ENCODE measurements at places on chromosomes 4 and X.

GRCh38 chr4:13538427-13538973 lies 5.8 kb downstream of the NKX3-2 start:
- no peak for DNase-seq

DNA sequence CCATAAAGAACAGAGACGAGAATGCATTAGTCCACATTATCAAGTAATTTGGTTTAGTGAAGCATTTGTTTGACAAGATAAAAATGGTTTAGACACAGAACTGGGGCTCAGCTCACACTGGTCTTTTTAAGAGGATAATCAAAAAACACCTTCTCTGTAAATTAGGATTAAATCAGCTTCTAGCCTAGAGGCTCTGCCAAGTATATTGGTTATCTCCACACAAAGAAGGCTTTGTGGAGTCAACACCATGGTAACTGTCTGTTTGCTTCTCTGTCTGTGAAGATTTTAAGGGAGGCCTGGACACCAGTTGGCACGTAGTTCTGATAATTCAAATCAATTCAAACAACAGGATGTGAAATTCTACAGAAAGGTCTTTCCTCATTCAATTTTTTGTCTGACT lies 687.0 kb downstream of the DMD start:
- no peak for DNase-seq

DNA sequence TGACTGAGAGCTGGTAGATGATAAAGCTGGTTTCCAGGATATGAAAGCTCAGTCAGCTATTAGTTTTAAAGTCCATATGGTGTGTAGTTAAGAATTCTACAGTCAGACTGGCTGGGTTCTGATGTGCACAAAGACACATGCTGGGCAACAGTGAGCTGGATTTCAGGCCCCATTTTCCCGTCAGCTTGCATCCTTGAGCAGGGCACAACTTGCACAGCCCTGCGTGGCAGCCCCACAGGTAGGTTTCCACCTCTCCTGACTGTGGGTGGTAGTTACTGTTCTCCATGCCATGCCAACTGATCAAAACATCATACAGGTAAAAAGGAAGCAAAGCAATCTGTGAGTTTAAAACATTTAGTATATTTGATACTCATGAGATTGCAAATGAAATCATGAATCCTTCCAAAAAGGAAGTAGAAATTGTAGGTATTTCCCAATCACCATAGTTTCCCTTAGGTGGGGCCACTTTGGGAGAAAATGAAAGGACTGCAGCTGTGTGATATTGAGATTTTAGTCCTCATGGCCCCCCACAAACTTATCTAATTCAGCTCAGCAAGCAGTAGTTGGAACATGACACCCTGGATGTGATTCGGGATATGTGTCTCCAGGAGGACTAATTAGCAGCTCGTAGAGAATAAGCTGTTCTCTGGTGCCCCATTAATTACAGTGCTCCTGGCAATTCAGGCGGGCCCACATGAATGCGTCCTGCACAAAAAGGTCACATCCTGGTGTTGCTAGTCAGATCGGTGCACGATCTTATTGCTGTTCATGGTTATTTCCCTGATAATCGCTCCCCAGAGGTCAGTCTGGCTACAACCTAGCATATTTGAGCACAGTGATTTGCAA lies 42.4 kb upstream of the NOCT start:
- DNase-seq: no peak

- DNase-seq: no peak
These were observed 710.7 kb downstream of the STPG2 start for GRCh38 chr4:97432551-97432950.

GRCh38 chrX:146424422-146424821 lies 385.1 kb upstream of the CXorf51B start:
- no peak for DNase-seq

DNA sequence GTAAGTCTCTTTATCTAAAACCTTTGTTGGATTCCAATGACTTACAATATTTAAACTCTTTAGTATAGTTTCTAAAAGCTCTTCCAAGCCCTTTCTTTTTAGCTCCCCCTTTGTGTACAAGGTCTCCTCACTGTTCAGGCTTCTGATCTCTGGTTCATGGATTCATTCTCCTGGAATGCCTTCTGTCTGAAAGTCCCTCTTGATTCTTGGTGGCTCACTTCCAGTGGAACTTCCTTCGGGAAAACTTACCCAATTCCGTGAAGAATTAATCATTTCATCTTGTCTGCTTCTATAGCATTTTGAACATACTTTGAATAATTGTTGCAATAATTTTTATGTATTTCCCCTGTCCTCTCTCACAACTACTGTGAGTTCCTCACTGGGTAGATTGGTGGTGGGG lies 3.6 kb downstream of the ARHGAP24 start:
- no peak for DNase-seq

- DNase-seq: no peak
These were observed 58.6 kb downstream of the ELOVL6 start for GRCh38 chr4:110139815-110140214.

GRCh38 chr4:182583703-182584415 lies 333.3 kb downstream of the DCTD start:
- DNase-seq: no peak

GRCh38 chr4:47499700-47500099 lies 14.6 kb downstream of the ATP10D start:
- DNase-seq: peak; percentile 15

DNA sequence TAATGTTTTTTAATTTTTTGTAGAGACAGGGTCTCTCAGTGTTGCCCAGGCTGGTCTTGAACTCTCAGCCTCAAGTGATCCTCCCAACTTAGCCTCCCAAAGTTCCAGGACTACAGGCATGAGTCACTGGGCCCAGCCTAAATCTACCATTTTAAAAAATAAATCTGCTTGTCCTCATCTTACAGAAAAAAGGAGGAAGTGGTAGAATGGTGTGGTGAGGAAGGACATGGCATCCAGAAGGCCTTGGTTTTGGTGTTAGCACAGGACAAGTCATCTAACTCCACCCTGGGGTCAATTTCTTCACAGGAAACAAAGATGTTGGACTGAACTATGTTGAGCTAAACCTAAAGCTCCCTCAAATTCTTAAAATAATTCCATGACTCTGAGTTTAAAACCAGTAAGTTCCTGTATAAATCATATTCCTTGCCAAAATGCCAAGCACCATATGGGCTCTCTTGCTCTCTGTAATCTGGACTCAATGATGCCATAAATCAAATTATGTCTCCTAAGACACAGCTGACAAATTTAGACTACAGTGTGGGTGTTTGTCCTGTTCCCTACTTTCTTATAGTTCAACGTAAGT lies 253.9 kb upstream of the NOCT start:
- DNase-seq: no peak

DNA sequence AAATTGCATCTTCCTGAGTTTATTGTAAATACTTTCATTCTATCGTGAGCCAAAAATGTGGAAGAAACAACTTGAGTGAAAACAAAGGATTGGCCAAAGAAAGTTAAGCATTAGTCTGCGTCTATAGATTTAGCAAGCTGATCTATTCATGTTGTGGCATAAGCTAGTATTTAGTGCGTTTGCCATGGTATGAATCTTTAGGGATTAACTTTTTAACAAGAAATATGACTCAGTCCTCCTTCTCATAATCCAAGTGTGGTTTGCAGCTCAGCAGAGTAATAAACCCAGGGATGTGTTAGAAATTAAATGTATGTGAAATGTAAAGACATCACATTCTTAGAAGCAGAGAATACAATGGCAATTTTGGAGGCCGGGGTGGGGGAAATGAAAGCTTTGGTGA lies 1110.9 kb downstream of the NLGN4X start:
- no peak for DNase-seq

DNA sequence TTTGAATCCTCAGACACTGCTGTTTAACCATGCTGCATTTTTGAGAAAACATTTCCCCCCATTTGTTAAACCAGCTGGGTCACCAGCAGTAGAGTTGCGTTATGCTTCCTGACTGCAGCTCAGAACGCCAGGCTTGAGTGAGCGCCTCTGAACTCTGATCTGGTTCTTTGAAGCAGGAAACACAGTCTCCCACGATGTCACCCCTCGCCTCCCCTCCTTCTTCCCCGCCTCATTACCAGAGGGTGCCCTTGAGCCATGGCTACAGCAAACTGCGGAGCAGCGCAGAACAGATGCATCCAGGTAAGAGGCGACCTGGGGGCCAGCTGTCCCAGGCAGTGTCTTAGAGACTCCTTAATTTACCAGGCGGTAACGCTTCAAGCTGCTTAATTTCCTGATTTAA lies 78.4 kb downstream of the REPS2 start:
- no peak for DNase-seq

GRCh38 chr4:127622921-127623796 lies 9.6 kb upstream of the INTU start:
- no peak for DNase-seq

GRCh38 chr4:85402371-85402770 lies 72.6 kb upstream of the ARHGAP24 start:
- DNase-seq: no peak

- DNase-seq: no peak
These were observed 18.0 kb upstream of the SPIN2A start for GRCh38 chrX:57155171-57155570.

GRCh38 chr4:128553686-128554515 lies 255.6 kb upstream of the JADE1 start:
- no peak for DNase-seq

- no peak for DNase-seq
These were observed 659.6 kb upstream of the INTU start for GRCh38 chr4:126973201-126973600.

GRCh38 chr4:163694385-163694784 lies 199.9 kb downstream of the TMA16 start:
- no peak for DNase-seq

DNA sequence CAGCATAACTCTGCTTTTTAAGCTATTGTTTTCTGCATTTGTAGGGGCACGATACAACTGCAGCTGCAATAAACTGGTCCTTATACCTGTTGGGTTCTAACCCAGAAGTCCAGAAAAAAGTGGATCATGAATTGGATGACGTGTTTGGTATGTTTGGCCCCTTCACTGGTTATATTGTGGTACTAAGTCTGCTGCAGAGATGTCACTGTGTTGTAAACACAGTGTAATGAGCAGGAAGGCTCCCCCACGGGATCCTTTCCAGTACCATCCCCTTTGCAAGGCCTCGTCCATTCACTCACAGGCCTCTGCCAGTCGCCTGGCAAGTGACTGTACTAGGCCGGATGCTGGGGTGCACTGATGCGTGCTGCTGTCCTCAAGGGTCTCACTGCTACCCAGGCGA lies 13.8 kb downstream of the CYP4V2 start:
- no peak for DNase-seq

GRCh38 chr4:94882756-94883155 lies 125.0 kb downstream of the BMPR1B start:
- DNase-seq: no peak

DNA sequence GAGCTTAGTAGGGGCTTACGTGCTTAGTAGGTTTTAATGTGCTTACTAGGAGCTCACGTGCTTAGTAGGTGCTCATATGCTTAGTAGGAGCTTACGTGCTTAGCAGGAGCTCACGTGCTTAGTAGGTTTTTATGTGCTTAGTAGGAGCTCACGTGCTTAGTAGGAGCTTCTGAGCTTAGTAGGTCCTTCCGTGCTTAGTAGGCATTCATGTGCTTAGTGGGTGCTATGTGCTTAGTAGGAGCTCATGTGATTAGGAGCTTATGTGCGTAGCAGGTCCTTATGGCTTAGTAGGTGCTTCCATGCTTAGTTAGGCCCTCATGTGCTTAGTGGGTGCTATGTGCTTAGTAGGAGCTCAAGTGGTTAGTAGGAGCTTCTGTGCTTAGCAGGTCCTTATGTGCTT lies 59.4 kb downstream of the SHOX start:
- no peak for DNase-seq

- DNase-seq: no peak
These were observed 24.0 kb upstream of the DSPP start for GRCh38 chr4:87584222-87584908.

DNA sequence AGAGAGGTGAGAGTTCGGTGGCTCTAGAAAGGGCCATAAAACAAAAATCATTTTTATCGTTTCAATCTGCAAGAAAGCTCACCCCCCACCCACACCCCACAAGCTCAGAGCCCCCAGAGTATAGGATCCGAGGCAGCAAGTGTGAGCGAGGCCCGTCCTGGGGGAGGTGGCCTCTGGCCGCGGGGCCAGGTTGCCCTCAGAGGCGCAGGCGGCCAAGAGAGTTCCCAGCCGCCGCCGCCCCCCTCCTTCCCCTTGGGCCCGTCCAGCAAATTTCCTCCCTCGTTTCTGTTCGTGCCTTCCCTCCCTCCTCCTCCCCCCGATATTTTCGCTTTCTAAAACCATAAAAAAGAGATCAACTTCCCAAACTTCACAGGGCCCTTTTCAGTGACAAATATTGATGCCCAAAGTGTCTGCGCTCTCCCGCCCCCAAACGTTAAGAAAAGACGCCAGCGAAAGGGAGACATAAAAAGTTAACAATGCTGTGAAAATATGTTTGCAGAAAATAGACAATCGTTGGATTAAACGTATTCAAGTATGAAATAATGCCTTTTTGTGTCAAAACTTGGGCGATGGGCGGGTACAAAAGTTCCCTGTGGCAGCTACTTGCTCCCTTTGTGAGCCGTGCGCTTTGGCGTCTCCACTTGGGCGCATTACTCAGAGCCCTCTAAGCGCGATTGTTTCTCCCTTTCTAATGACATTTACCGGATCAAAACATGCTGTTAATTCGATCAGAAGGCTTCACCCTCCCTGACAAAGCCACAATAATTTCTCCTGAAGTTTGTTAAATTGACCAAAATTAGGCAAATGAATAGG lies 1.1 kb upstream of the HELT start:
- DNase-seq: no peak

DNA sequence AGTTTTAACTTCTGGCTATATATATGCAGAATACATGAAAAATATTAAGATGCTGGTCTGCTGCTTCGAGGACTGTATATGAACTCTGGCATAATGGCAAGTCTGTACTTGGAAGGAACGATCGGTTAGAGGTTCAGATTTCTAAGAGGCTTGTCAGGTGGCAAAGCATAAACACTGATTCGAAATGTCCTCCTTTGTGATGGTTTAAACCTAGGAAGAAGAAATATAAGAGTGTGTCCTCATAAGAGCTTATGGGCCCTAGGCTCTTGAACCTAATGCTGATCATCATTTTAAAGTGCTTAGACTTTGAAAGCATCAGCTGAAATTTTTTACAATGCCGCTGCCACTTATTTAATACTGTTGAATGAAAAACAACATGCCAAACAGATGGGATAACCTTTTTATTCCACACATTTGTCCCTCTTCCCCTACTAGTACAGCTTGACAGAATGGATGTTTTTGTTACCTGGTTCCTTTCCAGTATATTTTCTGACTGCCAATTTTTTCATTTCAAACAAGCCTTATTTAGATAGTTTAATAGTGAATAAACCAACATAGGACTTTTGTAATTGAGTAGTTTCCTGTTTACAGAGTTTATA lies 8.8 kb downstream of the SPRY1 start:
- no peak for DNase-seq

GRCh38 chr4:168859888-168860694 lies 150.0 kb downstream of the CBR4 start:
- DNase-seq: no peak

DNA sequence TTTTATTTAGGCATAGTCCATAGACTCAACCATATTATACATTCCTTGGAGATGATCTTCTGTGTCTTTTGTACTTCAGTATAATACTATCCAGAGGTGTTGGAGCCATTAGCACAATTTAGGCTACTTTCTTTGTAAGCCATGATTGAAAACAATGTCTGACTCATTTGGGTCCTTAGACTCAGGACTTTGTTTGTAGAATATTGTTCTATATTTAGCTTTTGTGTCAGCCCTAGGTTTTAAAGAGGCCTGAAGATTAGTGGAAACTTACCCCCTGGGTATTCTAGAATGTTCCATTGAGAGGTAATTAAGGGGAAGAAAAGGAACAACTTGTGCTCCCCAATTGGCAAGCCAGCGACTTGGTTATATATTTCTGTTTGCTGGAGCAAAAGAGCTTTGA lies 145.2 kb upstream of the SCML1 start:
- DNase-seq: no peak

- no peak for DNase-seq
These were observed 5.5 kb downstream of the ZNF827 start for GRCh38 chr4:145933134-145933533.

All from bone marrow (tissue), 2 donors.